ENCODE measurements at places on chromosomes 5 and 9.

- peak; percentile 83 for DNase-seq
- H3K27me3 ChIP-seq, result no peaks in the 10 kb centered on the region
- peak overlapping the region; percentile 94 for H3K4me3 ChIP-seq
- peaks cover 2% of the 10 kb centered on the region for H3K36me3 ChIP-seq
Observed at GRCh38 chr5:17216176-17216973, 1.1 kb upstream of the BASP1 start.

DNA sequence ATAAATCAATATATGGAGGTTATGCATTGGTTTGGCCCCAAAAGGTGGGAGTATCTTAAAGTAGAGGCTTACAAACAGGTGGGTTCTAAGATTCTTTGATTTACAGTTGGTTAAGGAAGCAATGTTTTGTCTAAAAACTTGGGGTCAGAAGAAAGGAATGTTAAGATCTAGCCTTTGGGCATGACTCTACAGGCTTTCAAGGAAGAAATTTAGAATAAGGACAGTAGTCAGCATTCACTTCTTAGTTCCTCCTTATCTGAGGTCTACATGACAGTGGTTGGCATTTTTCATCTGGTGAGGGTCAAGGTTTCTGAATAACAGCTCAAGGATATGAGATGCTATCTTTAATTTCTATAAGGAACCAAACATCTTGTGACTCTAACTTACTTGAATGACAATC is 122.8 kb downstream of the CAMK4 start:
- no peak for DNase-seq
- H3K27me3 ChIP-seq, result no peaks in the 10 kb centered on the region
- H3K36me3 ChIP-seq, result no peaks in the 10 kb centered on the region
- H3K27ac ChIP-seq, result no peak overlapping the region
- no peaks in the 10 kb centered on the region for H3K4me1 ChIP-seq

- peaks cover 15% of the 10 kb centered on the region for H3K36me3 ChIP-seq
- H3K4me1 ChIP-seq, result peaks cover 15% of the 10 kb centered on the region
- H3K27me3 ChIP-seq, result no peaks in the 10 kb centered on the region
- no peak overlapping the region for H3K27ac ChIP-seq
Observed at GRCh38 chr9:133779081-133779480, 40.9 kb upstream of the SARDH start.

GRCh38 chr5:139655727-139656271 is 7.7 kb downstream of the CXXC5 start:
- DNase-seq, result no peak
- peaks cover 79% of the 10 kb centered on the region for H3K4me1 ChIP-seq
- H3K4me3 ChIP-seq, result peak overlapping the region; percentile 71

- no peaks in the 10 kb centered on the region for H3K4me1 ChIP-seq
- H3K36me3 ChIP-seq, result no peaks in the 10 kb centered on the region
- no peak overlapping the region for H3K27ac ChIP-seq
- H3K27me3 ChIP-seq, result peaks cover 6% of the 10 kb centered on the region
- no peak overlapping the region for H3K4me3 ChIP-seq
- no peak for DNase-seq
Observed at GRCh38 chr5:133714161-133714915, 102.0 kb upstream of the FSTL4 start.
